ENCODE measurements at places on chromosomes 2 and 18.

DNA sequence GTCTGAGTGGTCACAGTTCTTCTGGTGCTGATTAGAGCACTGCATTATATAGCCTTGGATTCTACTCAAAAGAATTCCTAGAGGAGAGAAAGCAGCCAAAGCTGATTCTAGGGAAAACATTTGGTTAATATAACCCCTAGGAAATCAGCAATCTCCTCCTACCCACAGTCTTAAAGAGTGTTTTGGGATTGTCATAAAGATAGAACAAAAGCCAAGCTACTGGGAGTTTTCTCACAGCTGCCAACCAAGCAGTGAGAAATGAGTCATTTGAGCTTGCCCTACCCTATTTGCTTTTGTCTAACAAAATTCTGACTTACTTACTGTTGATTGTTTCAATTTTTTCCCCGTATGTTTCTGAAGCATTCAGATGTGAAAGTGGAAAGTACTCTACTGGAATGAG lies 469.3 kb downstream of the PLCL1 start:
- no peak for DNase-seq

GRCh38 chr18:24593401-24593800 lies 133.0 kb downstream of the HRH4 start:
- no peak for DNase-seq

DNA sequence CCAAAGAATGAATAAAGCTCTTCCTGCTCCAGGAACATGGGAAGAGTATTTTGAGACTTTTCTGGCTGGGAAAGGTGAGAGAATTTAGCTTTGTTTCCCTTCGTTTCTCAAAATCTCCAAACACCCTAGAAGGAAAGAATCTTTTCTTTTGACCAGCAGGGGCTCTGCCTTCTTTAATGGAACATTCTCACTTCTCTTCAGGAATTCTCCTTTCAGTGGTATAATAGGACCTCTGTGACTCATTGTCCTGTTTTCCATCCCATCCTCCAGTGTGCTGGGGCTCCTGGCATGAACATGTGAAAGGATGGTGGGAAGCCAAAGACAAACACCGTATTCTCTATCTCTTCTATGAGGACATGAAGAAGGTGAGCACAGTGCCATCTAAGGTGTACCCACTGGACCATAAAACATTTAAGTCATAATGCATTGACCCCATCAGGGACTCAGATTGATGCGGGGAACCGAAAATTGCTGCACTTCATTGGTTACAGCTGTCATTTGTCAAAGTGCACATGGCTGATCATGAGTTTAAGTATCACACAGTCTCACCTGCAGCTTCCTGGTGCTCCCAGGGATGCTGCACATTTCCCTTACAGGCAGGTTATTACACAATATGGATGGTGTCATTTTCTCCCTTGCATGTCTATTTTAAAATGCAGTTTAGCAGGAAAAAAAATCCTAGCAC lies 5.5 kb downstream of the SULT1C4 start:
- no peak for DNase-seq

- DNase-seq: no peak
Measured at GRCh38 chr2:121790276-121790956, 35.0 kb downstream of the TSN start.

DNA sequence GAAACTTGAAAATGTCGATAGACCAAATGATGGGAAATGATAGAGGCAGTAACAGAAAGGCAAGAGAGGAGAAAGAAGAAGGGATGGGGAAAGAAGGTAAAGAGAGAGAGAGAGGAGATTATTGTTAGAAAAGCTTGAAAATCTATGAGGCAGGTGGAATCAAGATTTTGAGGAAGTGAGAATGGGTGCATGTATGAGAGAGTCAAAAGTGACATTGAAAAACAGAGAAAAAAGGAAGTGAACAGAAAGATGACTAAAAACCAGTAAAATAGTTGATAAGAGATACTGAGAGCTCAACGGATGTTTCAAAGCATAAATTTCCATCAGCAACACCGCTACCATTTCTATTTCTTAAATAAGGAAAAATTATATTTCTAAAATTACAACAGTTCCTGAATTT lies 327.4 kb upstream of the CWC22 start:
- DNase-seq: no peak

- no peak for DNase-seq
Measured at GRCh38 chr2:108106731-108107130, 120.4 kb downstream of the SLC5A7 start.

GRCh38 chr2:183383854-183384253 lies 259.6 kb downstream of the NUP35 start:
- no peak for DNase-seq

GRCh38 chr2:69776886-69777785 lies 35.2 kb downstream of the ANXA4 start:
- no peak for DNase-seq

- DNase-seq: no peak
Measured at GRCh38 chr2:237171396-237171795, 85.7 kb downstream of the COPS8 start.

DNA sequence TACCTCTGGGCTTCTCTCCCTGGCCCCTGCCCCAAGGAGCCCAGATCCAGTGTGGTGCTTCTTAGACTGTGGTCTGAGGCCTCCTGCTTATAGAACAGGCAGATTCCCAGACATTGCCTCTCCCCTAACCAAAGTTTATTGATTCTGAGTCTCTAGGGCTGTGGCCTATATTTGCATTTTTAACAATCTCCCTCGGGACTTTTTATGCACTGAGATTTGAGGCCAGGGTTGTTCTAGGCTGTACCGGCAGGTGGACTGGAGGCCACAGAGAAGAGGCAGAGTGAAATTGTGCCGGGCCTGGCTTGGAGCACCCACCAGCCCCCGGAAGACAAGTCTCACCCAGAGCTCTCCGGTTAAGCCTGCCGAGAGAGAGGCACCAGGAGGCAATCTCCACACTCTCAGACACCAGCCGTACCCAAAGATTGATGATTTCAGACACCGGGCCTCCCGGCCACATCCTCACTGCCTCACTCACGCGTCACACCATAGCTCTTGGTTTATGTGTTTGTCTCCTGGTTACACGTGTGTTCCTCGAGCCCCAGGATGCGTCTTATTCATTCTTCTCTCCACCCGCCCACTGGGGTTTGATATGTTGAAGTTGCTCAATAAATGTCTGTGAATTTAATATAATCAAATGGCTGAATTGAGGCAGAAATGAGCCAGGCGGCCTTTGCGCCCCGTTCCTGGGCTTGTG lies 203.7 kb downstream of the KLHL29 start:
- DNase-seq: no peak

DNA sequence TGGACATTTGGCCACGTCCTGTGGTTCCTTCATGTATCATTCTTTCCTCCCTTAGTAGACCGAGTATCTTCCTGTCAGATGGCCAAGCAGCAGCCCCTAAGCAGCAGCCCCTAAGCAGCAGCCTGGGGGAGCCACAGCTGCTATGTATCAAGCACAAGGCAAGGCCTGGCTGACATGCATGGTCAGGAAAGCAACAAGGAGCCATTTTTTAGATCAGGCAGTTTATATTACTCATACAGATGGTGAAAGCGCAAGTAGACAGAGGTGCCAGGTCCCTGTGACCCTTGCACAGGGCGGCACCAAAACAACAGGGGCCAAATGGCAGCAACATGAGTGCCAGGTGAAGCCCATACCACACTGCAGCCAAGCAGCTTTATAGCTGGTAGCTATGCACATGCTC lies 22.1 kb downstream of the CHCHD5 start:
- no peak for DNase-seq

GRCh38 chr2:181738074-181738473 lies 57.8 kb upstream of the NEUROD1 start:
- no peak for DNase-seq

GRCh38 chr2:181124497-181124896 lies 144.1 kb downstream of the UBE2E3 start:
- DNase-seq: no peak

DNA sequence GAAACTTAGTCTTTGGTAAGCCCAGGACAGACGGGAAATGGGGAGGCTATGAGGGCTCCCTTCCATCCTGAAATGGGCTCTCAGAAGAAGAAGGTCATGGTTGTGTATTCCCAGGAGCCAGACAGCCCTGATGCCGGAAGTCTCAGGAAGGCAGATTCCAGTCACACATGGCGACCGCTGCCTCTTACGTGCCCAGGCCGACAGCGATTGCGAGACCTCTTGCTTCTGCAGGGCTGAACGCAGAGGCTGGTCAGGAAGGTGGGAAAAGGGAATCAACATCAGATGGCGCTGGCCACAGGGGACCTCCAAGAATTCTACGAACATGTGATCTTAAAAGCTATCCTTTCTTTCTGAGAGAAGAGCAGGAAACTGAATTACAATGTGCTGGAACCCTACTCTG lies 22.8 kb upstream of the SH3BP4 start:
- no peak for DNase-seq

DNA sequence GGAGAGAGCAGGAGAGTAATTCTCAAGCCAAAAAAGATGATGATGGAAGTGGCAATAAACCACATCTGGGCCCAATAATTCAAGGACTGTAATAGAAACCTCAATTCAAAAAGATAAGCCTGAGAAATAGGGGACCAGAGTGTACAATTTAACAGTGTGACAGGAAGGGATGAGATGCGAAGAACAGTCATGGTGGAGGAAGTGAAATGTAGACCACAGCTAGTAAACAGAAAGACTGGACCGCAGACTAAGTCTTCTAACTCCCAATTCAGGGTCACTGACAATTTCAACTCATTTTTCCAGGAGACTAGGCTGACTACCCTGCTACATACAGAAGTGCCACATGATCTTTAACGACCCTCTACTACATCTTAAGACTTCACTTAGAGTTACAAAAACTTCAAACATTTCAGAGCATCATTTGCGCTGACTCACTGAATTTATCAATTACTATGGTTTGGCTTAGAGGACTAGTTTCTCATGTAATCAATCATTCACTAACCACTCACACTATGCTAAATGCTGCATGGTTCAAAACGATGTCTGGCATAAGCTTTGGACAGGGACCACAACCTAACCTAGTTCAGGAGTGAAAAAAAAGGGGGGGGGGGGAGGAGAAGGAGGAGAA lies 9.0 kb downstream of the CUL3 start:
- DNase-seq: no peak

GRCh38 chr2:128950758-128951157 lies 632.1 kb upstream of the HS6ST1 start:
- no peak for DNase-seq

DNA sequence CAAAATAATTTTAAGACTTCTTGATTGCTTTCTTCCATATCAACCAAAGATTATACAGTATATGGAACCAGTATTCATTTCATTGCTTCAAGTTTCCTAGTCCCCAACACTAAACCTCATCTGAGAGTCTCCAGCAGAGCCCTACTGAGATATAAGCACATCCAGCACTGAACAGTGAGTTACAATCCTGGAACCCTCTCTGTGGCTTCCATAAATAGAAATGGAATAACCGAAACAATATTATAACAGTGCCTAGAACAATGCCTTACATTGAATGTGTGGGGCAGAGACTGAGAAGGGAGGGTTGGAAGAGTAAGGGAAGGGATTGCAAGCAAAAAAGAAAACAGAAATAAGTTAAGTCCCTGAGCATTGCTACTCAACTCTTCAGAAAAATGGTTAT lies 18.9 kb downstream of the AAK1 start:
- DNase-seq: no peak

- no peak for DNase-seq
Measured at GRCh38 chr2:234111523-234111922, 61.0 kb downstream of the SPP2 start.

DNA sequence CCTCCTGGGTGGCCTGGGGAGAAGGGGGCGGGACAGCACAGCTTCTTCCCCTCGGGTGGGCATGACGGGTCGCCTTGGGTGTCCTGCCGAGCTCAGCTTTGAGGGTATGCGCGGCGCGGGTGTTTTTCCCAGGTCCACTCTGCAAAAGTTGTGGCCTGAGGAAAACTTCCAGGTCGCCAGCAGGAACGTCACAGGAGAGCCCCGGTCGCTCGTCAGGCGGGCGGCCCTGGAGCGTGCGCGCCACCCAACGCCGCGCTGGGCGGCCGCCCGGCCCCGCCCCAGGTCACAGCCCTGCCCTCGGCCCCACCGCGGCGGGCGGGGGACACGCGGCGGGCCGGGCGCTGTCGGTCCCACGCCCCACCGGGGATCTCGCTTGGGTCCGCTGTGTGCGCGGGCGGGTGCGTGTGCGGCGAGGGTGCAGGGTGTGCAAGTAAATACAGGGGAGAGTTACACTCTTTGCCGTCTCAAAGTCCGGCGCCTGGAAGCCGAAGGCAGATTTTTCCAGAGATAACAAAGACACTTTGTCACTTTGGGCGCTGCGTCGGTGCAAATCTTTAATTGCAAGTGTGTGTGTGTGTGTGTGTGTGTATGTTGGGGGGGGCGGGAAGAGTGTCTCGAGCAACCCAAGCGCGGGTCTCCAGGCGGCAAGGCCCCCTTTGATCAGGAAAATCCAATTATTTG lies 616 bp upstream of the SP5 start:
- DNase-seq: peak; percentile 62

- DNase-seq: no peak
Measured at GRCh38 chr2:174656676-174657176, 59.1 kb upstream of the WIPF1 start.

Measured in NCI-H510A (cell line).